Pons (tissue), 1 donor: ENCODE measurements at places on chromosomes 6 and 20.

- DNase-seq, result no peak
Observed at GRCh38 chr20:60408435-60408834, 450.2 kb downstream of the CDH26 start.

- peak; percentile 91 for DNase-seq
Observed at GRCh38 chr6:134303891-134304290, 14.0 kb downstream of the SGK1 start.

GRCh38 chr6:21707524-21708319, 114.2 kb downstream of the SOX4 start:
- DNase-seq, result no peak

GRCh38 chr20:25246182-25246999, 1.5 kb upstream of the PYGB start:
- no peak for DNase-seq

GRCh38 chr6:138645976-138646640, 127.5 kb upstream of the CCDC28A start:
- no peak for DNase-seq

DNA sequence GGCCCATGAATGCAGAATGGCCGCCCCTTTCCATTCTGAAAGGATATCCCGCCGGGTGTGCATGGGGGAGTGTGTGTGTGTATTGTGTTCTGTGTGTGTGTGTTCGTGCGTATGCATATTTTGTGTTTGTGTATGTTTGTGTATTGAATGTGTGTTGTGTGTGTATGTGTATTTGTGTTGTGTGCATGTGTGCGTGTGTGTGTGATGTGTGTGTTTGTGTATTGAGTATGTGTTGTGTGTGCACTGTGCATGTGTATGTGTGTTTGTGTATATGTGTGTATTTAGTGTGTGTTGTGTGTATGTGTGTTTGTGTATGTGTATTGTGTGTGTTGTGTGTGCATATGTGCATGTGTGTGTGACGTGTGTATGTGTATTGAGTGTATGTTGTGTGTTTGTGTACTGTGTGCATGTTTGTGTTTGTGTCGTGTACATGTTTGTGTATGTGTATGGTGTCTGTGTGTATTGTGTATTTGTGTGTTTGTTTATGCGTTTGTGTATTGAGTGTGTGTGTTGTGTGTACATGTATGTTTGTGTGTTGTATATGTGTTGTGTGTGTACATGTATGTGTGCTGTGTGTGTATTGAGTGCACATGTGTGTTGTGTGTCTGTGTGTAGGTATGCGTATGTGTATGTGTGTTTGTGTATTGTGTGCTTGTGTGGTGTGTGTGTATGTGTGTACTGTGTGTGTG, 226.3 kb downstream of the TAF4 start:
- DNase-seq, result no peak

GRCh38 chr20:45861221-45862075, 4.0 kb downstream of the ZSWIM3 start:
- no peak for DNase-seq

- no peak for DNase-seq
Observed at GRCh38 chr6:82875573-82876185, 190.0 kb downstream of the UBE3D start.

GRCh38 chr6:163751032-163751525, 336.6 kb downstream of the QKI start:
- no peak for DNase-seq

DNA sequence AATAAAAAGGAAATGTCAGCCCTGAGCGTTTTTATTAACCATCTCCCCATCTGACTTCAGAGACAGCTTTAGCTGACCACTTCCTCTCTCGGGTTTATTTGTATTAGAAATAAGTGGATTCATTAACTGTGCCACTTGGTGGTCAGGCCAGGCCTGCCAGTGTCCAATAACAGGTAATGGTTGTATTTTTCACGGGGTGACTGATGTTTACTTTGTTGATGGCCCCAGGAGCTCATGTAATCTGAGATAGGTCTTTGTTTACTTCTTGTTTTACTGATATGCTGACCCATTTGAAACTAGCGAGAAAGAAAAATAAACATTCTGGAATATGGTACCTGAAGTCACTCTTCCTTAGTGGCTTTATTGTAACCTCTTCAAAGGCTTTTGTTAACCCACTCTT, 504.3 kb upstream of the SLC35B3 start:
- DNase-seq, result no peak

DNA sequence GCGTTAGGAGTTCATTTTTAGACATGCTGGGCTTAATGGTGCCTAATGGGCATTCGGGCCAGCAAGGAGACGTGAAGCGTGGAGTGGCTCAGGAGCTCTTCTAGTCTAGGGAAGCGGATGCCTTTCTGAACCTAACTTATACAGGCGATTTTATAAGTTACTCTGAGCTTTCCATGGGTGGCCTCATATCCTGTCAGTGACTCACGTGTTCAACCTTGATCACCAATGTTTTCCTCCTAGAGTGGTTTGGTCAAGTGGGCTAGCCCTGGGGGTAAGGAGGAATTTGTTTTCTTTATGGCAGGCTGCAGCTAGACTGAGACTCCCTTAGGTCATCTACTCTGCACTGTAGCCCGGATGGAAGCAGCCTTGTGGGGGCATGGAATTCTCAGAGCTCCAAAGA, 52.1 kb downstream of the PLAGL1 start:
- no peak for DNase-seq

DNA sequence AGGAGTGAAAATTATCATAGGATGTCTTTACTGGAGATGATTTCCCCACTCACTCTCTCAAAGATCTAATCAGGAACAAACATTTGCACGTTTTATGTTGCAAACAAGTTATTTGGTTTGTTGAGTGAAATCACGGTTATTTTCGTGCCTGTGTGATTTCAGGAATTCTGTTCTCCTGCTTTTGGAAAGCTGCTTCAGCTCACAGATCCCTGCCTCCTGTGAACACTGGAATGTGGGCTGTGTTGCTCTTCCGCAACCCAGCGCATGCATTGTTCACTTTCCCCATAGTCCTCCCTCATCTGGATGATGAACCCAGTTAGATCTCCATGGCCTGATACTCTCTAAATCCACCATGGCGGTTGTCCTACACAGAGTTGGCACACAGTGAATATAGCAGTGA, 91.0 kb downstream of the PLEKHG1 start:
- no peak for DNase-seq

GRCh38 chr20:9491324-9491723, 23.1 kb upstream of the LAMP5 start:
- no peak for DNase-seq

- no peak for DNase-seq
Observed at GRCh38 chr6:141335477-141336273, 797.0 kb upstream of the GJE1 start.

GRCh38 chr6:22737331-22737730, 168.0 kb downstream of the HDGFL1 start:
- peak; percentile 80 for DNase-seq

DNA sequence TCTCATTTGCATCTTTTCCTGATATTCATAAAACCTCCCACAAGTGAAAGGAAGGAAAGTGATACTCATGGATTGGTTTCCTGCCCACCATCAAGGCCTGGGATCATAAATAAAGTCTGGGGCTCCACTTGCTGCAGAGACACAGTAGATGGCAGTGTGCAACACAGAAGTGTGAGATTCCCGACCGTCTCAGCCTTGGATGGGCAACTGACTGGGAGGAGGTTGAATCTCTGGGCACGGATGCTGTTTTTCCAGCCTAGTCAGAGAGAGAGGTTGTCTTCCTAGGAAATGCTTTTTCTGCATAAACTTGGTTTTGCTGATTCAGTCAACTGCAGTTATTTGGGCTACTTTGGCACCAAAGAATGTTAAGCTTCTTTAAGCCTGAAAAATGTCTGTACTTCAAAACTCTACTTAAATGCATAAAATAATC, 9.9 kb upstream of the RFPL4B start:
- peak; percentile 87 for DNase-seq

- no peak for DNase-seq
Observed at GRCh38 chr20:4283016-4283415, 267.7 kb upstream of the RNF24 start.

DNA sequence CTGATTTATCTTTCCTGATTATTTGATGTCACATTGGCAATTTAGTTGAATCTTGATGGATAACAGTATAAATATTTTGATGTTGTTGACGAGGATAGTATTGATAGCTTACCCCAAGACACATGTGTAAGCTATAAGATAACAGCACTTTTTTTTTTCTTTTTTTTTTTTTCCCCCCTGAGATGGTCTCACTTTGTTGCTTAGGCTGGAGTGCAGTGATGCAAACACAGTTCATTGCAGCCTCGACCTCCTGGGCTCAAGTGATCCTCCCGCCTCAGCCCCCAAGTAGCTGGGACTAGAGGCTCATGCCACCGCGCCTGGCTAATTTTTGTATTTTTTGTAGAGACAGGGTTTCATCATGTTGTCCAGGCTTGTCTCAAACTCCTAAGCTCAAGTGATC, 21.8 kb downstream of the MYO6 start:
- no peak for DNase-seq

DNA sequence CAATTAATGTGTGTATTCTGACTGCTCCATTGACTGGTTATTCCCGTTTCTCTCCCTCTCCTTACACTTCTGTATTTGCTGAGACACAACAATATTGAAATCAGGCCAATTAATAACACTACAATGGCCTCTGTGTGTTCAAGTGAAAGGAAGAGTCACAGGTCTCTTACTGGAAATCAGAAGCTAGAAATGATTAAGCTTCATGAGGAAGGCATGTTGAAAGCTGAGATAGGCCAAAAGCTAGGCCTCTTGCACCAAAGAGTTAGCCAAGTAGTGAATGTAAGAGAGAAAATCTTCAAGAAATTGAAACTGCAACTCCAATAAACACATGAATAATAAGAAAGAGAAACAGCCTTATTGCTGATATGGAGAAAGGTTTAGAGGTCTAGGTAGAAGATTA, 489.5 kb upstream of the CITED2 start:
- no peak for DNase-seq

- DNase-seq, result no peak
Observed at GRCh38 chr6:13124131-13124530, 204.2 kb downstream of the TBC1D7 start.

DNA sequence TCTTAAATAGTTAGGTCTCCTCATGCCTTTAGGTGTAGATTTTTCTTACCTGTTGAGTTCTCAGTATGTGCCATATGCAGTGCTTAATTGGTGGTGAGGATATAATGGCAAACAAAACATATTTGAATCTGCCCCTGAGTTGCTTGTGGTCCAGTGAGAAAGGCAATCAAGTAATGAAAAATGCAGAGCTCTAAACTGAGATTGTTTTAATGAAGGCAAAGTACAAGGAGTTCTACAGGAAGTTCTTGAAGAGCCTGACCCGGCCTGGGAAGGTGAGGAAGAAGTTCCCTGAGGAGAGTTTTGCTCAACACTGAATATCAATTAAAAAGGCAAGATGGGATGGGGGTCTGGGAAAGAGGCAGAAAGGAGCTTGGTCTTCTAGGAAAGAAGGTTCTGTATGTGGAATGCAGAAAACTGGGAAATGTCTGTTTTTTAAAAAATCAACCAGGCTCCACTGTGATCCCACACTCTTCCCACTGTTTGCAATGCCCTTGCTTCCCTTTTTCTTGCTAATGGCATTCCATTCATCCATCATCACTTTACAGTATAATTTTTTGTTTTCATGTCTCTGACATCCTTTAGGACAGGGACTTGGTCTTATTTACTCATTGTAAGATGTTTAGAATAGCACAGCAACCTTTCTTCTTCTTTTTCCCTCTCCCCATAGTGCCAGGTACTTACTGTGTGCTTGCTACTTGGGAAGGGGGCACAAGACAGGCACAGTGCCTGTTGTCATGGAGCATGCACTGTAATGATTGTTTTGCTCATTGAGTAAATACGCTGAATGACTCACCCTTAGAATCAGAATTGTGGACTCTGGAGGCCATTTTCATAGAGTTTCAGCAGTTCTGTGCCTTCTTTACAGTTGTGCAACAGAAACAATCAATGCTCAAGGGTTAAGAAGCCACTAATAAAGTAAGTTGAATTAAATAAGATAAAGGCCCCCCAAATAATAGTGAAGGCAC, 64.3 kb downstream of the ANKS1A start:
- no peak for DNase-seq

DNA sequence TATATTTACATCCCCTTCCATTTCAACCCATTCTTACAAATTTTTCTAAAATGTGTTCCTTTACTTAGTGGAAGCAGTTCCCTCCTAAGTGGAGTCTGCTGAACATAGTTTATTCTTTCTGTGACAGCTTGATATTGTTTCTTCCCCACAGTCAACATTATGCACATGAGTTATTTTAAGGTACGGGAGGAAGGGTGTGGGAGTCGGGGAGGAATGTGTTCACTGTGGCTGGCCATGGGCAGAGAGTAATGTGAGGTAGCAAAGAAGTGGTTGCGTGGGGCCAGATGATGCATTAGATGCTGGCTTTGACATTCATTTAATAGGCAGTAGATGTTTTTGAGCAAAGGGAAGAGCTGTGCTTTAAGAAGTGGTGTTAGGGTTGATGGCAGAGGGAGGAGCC, 98.5 kb downstream of the ARMC2 start:
- DNase-seq, result no peak

DNA sequence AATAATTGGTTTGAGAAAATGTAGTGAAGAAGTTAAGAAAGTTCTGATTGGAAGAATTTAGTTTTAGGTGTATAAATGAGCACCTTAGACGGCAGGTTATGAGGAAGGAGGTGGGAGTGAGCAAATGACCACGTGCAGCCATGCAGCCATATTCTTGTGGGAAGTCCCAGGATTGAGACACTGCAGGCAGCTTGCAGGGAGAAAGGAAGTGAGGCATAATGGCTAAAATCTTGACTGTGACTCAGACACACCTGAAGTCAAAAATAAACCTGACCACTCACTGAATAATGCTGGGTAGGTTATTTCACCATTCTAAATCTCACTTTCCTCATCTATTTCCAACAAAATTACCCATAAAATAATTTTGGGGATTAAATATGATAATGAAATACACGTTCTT, 16.6 kb downstream of the DSE start:
- no peak for DNase-seq

GRCh38 chr6:163954088-163954775, 539.7 kb downstream of the QKI start:
- no peak for DNase-seq

- no peak for DNase-seq
Observed at GRCh38 chr20:40670253-40670652, 18.8 kb downstream of the MAFB start.

DNA sequence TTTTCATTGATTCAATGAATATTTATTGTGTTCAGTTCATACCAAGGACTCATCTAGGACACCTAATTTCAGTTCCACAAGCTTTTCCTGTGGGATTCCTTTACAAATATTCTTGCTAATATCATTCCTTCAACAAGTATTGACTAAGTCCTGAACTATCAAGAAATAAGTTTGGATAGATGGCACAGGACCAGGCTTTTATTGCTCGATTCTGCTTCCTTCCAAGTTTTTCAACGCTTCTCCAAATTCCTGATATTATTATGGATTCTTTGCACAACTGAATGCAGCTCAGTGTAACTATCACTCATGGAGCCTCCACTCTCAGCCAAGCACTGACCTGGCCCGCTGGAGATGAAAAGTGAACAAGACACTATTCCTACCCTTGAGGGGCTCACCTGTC, 32.7 kb upstream of the COL21A1 start:
- DNase-seq, result no peak

- DNase-seq, result no peak
Observed at GRCh38 chr20:12199703-12200102, 282.0 kb downstream of the BTBD3 start.
